NCI-H526 (cell line): ENCODE measurements at places on chromosomes 12 and 14.

DNA sequence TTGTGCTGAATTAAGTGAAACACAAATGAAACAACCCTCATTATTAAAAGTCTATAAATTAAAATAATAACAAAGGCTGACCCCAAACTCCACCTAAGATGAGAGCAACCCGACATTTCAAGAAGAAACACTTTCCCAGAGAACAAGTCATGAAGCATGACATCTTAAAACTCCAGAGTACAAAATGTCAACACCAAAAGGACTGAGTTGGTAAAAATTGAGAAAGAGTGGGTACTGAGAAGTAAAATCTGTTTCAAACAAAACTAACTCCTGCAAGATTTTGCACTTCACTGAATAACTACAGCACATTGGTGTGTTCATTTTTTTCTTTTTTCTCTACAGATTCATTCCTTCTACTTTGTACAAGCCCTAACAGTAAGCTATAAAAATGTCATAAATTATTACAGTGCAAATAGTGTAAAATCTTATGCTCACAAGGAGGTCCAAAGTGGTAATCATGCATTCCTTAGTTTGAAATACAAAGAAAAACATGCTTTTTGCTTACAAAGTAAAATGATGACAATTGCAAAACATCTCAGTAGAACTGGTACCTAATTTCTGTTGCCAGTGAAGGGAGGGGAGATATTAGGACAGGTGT lies 31.8 kb downstream of the SLC35F4 start:
- peak; percentile 15 for DNase-seq

DNA sequence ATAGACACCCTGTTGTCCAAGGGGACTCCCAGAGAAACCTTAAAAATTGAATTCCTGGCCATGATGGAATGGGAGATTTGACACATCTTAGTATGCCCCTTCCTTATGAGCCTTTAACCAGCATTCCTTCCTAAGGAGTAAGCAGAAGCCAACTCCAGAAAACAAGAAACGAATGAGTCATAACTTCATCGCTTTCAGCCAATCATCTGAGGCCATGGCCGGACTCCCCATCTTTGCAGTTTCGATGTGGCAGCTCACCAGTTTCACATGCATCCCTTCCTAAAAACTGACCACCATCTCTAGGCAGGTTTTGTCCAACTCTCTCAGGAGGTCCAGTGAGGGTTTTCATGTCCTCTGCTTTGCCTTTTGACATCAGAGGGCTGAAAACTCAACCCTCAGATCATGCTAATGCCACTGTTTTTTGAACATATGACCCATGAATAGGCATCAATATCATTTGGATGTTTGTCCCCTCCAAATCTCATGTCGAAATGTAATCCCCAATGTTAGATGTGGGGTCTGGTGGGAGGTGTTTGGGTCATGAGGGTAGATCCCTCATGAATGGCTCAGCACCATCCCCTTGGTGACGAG lies 19.9 kb downstream of the DAAM1 start:
- DNase-seq = no peak

- DNase-seq = no peak
Observed at GRCh38 chr14:45868377-45868776, 615.4 kb upstream of the MIS18BP1 start.

GRCh38 chr12:84416626-84417025 lies 496.0 kb downstream of the SLC6A15 start:
- no peak for DNase-seq

GRCh38 chr12:93274937-93275336 lies 102.8 kb upstream of the NUDT4 start:
- no peak for DNase-seq

DNA sequence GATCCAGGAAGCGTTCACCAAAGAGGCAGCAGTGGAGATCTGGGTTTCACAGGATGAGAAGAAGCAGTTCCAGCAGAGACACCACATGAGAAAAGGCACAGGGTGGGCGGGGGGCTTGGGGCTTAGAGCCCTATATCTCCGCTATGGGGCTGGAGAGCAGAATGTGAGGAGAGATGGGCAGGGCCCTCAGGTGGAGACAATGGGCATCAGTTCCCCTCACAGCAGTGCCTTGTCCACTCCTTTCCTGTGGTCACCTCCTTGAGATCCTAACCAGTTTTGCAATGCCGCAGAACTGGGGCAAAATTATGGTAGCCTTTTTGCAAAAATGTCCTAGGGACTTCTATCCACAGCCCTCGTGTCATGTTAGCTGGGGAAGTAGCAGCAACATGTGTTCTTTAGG lies 27.5 kb downstream of the DHRS2 start:
- no peak for DNase-seq

- DNase-seq = peak; percentile 28
Observed at GRCh38 chr12:11717519-11717961, 68.1 kb downstream of the ETV6 start.

- no peak for DNase-seq
Observed at GRCh38 chr14:92649934-92650545, 98.4 kb downstream of the LGMN start.

DNA sequence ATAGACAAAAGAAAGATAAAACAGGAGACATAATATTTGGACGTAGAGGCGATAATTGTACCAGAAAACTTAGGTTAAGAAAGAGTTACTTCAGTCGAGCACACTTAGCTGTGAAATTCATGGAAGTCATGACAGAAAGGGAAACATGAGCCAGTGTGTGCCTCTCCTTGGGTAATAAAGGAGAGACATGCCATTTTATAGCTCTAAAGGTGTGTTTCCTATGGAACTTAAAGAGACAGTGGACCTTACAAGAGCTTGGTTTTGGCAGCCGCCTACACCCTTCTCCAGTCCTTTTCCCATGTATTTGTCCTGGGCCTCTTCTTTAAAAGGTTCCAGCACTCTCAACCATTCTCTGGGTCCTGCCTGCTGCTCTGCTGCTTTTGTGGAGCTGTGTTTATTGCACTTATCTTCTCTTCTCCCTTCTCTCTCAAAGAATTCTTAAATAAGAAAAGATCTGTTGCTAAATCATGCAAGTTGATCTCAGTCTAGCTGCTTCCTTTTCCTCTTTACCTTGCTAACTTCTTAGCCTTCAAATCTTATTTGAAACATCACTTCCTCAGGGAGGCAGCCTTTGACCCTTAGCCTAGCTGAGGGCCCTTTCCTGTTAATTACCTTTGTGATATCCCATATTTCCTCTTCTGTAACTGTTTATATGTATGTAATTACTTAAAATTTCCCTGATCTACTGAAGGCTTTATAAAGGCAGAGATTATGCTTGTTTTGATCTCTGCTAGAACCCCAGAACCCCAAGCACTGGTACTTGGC lies 81.8 kb upstream of the EVL start:
- DNase-seq = no peak

DNA sequence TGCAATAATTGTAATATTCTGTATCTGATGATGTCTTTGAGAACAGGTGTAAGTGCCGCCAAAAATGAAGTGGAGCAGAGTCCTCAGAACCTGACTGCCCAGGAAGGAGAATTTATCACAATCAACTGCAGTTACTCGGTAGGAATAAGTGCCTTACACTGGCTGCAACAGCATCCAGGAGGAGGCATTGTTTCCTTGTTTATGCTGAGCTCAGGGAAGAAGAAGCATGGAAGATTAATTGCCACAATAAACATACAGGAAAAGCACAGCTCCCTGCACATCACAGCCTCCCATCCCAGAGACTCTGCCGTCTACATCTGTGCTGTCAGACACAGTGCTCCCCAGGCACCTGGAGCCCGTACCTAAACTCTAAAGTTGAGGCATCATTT lies 268.7 kb downstream of the DAD1 start:
- DNase-seq = no peak

DNA sequence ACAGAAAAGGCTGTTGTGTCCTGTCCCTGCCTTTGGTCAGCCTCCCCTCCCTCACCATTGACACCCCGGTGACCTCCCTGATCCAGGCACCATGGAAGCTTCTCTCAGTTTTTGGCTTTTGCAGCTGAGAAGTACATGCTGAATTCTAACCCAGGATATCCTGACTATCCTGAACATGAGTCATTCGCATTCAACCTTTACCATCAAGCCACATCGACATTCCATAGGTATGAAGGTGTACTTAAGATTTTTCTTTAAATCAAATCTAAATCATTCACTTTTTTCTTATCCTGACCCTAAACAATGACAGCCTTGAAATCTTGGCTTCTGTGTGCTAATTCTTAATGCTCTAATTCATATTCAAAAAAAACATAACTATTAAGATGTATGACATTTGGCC lies 8.7 kb upstream of the KRT78 start:
- no peak for DNase-seq

GRCh38 chr14:24803933-24804494 lies 170.0 kb upstream of the GZMB start:
- no peak for DNase-seq

DNA sequence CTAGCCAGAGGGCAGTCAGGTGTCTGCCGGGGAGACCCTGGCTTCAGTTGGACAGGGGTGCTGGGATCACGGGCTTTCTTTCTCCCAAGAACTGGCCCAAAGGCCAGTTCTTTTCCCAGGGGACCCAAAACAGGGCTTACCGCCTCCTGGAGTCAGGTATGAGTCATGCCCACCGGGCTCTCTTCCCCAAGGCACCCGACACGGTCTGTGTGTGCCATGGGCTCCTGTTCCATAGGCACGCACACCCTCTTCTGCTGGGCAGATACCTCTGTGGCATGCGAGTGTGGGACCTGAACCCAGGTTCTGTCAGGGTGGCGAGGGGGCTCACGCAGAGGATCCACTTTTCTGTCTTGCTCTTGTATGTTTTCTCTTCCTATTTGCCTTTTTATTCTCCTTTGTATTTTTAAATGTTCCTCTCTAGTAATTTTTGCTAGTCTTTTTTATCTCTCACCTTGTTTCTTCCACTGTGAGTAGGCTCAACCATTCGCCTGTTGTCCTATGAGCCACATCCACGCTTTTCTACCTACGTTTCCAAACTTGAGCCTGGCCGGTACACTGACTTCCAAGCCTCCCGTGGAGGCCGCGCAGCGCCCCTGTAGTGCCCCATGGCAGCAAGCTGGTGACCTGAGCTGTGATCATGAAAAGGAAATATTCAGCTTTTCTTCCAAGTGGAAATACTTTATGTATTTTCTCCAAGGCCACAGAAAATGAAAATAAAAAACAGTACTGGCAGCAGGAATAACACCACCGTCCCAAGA lies 362.2 kb downstream of the CACNA1C start:
- DNase-seq = no peak

DNA sequence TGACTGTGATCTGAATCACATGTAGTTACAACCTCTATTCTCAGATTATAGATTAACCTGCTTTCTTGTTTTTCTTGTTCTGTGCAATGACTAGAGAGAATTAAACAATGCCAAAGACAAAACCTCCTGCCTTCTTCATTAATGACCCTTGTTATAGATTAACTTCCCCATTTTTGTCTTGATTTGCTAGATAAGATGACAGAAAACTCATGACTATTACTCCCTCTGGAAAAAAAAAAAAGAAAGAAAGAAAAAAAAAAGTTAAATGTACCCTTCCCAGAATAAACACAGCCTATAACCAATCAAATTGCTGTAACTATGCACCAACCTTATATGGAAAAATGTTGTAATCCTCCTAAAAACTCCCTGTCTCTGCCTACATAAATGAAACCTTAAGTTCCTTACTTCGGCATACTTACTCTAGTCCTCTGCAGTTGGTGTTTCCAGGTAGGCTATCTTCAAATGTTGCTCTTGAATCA lies 41.1 kb upstream of the PCED1B start:
- DNase-seq = peak; percentile 27

- DNase-seq = peak; percentile 93
Observed at GRCh38 chr12:29102741-29103140, 46.3 kb upstream of the FAR2 start.
